ENCODE measurements at places on chromosomes 5 and 9.
A peak's percentile ranks its signal among the peaks of the same experiment; 100 is the strongest.

DNA sequence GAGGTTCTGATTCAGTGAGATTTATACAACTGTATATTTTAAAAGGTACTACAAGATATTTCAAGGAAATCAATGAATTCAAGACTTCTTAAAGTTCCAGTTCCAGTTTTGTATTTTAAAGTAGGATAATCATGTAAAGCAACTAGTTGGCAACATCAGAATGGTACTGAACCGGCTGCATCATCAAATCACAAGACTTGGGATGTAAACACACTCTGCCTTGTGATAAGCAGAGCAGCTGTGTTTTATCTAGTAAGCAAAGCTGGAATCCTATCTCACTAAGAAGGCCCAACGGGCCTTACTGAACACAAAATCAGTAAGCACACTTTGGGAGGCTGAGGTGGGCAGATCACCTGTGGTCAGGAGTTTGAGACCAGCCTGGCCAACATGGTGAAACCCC is 327.2 kb upstream of the NREP start:
- DNase-seq, result no peak

DNA sequence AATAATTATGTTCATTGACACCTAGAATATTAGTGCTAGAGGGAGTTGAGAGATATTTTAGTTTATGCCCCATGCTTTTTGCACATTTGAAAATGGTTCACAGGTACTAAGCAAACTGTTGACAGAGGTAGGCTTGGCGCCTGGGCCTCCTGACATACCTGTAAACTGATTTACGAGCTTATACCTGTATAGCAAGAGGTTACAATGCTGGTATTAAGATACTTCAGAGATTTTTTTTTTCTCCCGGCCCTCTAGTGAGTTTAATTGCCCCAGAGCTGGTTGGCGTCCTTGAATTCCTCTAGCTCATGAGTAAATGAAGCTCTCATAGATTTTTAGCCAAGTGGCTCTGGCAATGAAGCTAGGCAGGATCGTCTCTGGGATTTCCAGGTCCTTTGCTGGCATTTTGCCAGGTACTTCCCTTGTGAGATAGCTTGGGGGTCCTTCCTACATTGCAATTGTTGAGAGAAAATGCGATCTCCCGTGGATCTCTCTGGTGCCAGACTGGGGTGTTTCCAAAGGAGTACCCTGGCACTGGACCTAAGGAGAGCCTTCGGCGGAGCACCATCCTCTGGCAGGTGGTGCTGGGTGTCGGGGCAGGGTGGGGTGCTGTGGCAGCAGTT is 9.0 kb downstream of the SLC36A1 start:
- no peak for DNase-seq

GRCh38 chr5:115414406-115415142 is 118.1 kb upstream of the CCDC112 start:
- no peak for DNase-seq

DNA sequence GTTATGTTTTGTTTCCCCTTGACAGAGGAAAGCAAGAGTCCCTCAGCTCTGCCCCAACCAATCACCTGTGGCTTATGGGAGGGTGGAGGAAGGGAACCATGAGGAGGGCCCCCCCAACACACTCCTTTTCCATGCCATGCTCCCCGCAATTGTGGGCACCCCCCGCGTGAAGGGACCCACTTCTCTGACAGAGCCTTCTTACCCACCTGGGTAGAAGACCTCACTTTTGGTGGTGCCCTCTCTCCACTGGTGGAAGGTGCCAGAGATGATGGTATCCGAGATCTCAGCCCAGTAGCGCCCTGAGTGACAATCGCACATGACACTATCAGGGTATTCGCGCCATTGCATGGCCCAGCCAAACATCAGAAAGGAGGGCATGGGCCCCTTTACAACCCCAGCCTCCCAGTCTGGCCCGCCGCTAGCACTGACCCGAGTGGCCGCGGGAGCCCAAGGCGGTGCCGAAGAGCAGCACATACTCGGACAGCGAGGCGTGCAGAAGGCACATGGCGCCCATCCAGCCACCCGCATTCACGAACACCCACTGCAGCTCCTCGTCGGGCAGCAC is 714 bp downstream of the SIGMAR1 start:
- no peak for DNase-seq

- DNase-seq, result no peak
Observed at GRCh38 chr5:94485067-94485466, 133.3 kb downstream of the KIAA0825 start.

GRCh38 chr5:165127941-165128340 is 1622.5 kb downstream of the MAT2B start:
- DNase-seq, result no peak

- DNase-seq, result no peak
Observed at GRCh38 chr5:173785400-173785799, 102.7 kb upstream of the CPEB4 start.

DNA sequence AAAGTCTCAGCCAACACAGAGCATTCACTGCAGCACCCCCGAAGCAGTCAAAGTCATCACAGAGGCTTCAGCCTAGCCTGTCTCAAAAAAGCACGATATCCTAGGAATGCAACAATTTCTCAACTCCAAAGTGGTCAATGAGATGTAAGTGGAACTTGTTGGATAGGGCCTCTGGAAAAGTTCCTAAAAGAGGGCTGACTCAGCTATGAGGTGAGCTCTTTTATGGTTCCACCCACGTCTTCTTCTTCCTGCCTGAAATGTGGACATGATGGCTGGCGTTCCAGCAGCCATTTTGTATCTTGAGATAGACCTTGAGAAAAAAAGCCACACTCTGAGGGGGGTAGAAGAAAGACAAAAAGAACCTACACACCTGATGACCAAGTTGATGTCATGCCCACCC is 32.5 kb upstream of the TRIO start:
- no peak for DNase-seq

GRCh38 chr5:145180371-145180770 is 654.8 kb downstream of the PRELID2 start:
- DNase-seq, result no peak

GRCh38 chr9:13860019-13860418 is 453.9 kb downstream of the NFIB start:
- DNase-seq, result no peak

DNA sequence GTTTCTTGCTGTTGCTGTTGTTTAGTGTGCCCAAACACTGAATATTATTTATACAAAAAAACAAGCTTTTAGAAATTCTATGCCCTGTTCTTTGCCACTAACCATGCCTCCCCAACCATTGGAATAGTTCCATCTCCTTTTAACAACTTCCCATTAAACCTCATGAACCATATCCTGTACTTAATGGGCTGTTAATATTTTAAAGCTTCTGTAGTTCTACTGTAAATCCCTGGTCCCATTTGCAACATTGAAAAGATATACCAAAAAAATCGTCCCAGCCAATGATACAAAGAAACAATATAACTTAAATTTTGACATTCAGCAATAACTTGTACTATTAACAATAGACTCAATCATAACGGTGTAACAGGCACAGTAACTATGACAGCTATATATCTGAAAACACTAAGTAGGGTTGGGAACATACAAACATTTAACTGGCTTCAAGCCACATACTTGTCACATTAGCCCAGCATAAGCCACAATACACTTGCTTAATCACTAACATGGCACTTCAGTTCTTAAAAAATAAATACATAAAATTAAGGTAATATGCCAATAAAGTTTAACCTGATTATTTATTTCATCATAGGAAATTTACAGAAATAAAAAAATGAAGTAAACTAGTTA is 86.1 kb downstream of the ADAMTS6 start:
- DNase-seq, result no peak

GRCh38 chr9:136485049-136486045 is 2.5 kb upstream of the SEC16A start:
- peak; percentile 74 for DNase-seq

DNA sequence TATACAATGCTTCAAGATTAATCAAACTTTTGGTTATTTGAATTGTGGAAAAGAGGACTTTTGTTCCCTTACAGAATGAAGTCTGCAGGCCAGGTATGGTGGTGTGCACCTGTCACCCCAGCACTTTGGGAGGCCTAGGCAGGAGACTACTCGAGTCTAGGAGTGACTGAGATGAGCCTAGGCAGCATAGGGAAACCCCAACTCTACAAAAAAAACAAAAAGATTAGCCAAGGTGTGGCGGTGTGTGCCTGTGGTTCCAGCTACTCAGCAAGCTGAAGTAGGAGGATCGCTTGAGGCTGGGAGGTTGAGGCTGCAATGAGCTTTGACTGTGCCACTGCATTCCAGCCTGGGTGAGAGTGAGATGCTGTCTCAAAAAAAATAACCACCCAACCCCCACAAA is 9.3 kb downstream of the CCNH start:
- DNase-seq, result no peak

GRCh38 chr5:14151416-14151815 is 8.3 kb downstream of the TRIO start:
- DNase-seq, result no peak

GRCh38 chr9:98701576-98701975 is 7.2 kb downstream of the GABBR2 start:
- no peak for DNase-seq

DNA sequence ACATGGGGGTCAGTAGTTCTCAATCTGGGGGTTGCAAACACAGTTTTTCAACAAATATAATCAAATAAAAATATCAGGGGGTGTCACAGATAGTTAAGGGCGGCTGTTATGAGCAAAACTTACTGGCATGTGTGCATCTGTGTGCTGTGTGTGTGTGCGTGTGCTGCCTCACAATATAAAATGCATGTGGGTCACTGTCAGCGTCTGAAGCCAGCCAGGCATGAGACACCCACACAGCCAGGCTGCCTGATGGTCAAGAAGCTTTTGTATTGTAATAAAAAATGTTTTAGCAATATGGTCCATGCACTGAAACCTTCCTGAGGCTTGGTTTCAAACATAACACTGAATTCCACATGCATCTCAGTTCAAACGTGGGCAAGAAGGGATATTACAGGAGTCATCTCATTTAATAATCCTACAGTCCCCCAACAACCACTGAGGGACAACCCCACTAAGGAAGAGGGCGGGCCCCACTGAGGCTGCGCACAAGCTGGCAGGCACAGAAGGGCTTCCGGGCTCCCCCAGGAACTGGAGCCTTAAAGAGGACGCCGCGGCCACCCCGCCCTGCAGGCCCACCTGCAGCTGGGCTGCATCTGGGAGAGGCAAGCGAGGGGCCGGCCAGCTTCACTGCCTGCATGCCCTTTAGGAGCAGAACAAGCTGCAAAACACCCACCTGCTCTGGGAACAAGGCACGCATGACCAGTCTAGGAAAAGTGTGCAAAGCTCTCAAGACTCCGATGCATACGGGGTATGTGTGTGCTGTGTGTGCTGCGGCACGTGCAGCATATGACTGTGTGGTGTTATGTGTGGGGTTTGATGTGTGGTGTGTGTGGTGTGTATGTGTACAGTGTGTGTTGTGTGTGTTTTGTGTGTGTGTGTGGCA is 14.1 kb downstream of the SEMA4D start:
- DNase-seq, result peak; percentile 63

DNA sequence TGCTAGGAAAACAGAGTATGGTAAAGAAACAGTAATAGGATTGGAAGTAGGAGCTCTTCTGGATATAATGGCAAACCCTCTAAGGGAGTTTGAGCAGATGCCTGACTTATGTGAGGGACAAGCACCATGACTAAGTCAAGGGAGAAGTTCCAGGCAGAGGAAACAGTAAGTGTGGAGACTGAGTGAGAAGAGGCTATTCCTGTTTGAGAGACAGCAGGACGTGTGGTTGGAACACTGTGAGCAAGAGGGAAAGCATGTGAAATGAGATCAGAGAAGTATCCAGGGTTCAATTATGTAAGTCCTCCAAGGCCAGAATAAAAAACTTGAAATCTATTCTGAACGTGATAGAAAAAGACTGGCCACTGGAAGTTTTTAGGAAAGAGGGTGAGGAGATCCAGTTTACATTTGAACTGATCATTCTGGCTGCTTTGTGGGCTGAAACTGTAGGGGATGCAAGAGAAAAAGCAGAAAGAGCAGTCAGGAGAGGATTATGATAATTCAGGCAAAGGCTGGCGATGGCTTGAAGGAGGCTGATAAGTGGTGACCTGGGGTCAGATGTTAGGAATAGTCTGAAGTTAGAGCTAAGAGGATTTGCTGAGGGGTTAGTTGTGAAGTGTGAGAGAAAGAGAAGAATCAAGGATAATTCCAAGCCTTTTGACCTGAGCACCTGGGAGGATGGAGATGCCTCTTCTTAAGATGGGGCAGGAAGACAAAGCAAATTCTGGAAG is 19.2 kb downstream of the DMAC1 start:
- DNase-seq, result no peak

- DNase-seq, result peak; percentile 56
Observed at GRCh38 chr9:120928483-120929228, 2.1 kb upstream of the TRAF1 start.

DNA sequence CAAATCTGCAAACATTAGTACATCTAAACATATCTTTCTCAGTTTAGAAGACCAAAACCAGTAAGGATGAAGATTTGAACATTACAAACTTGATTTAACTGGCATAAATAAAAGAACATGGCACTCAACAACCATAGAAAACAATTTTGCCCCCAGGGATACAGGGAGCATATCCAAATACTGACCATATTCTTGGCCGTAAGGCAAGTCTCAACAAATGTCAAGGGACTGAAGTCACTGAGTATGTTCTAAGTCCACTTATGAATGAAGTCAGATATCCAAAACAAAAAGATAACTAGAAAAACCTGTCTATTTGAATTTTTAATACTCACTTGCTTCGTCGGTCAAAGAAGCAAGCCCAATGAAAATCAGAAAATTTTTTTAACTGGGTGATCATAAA is 14.1 kb downstream of the FEM1C start:
- DNase-seq, result no peak

- DNase-seq, result no peak
Observed at GRCh38 chr5:168073991-168074800, 217.2 kb upstream of the WWC1 start.

DNA sequence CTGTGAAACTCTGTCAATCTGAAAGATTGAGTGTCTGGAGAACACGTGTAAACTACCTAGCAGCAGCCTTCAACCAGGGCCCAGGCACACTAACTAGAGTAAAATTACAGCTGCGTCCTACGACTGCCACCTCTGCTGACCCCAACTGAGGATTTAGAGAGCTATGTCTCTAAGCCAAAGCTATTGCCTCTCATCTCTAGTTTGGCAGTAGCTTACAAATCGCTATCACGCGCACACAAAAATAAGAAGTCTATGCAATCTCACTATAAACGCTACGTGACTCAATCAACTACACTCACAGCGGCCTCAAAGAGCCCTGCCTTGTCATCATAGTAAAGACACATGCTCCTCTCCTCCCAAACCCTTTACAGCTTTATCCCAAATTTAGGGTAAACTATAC is 8.7 kb downstream of the PPP6C start:
- no peak for DNase-seq

Data from activated CD4-positive, alpha-beta T cell treated with anti-CD3 and anti-CD28 coated beads, Interleukin-2, amount 50 U/mL, for 24 hours (primary cell).